ENCODE measurements at places on chromosomes 4 and X. TPM values are rescaled to one million over a fixed set of nuclear protein-coding genes. Genes with fewer than 3 reads are reported as not detected.

GABRG1 gene
- total RNA-seq, result not detected

- no peak for DNase-seq
These were observed 103.0 kb upstream of the C1GALT1C1 start for GRCh38 chrX:120732879-120733278.

HNRNPH2 gene
- 38.1 TPM for total RNA-seq

BGN gene
- not detected for total RNA-seq

AKAP4 gene
- not detected for total RNA-seq

DNA sequence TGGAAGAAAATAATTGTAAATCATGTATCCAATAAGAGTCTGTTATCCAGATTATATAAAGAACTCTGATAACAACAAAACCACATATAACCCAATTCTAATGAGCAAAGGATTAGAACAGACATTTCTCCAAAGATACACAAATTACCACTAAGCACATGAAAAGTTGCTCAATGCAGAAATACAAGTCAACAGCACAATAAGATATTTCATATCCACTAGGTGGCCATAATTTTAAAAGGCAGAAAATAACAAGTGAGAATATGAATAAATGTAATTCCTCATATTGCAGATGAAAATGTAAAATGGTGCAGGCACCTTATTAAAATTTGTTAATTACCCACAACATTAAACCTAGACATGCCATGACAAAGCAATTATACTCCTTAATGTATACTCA, 73.9 kb upstream of the ZCCHC13 start:
- no peak for DNase-seq

GRCh38 chrX:10239611-10240064, 82.9 kb downstream of the CLCN4 start:
- DNase-seq, result no peak

DNA sequence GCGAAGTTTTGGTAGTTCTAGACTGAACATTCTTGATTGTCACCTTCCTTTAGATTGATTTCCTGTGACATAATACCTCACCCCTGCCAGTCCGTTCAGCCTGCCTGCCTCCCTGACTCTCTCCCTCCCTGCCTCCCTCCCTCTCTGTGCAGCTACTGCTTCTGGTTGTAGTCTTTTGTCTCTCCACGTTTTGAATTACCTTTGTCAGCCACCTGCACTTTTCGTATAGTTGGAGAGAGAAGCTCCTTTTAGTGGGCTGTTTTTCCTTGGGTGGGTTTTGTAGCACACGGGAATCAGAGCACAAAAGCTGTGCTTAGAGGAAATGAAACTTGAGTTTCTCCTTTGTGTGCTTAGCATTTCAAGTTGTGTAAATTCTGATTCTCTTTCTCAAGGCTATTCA, 32.6 kb upstream of the MSMO1 start:
- DNase-seq, result peak; percentile 77

- DNase-seq, result no peak
These were observed 165.6 kb downstream of the CBR4 start for GRCh38 chr4:168844353-168845049.

DNA sequence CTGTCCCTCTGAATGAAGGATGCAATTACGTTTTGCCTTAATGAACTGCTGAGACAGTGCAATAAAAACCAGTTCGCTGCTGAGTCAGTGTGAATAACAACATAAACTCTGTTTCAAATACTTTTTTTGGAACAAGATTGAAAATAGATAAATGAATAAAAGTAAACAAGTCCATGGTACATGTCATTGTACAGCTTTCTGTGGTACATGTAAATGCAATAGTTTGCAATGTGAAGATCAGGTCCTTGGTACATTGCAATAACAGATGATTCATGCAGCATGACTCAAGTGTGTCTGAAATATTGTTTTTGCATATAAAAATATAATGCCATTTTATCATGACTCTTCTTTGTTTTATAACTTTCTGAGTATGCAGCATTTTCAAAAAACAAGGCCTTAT, 193.4 kb upstream of the PACRGL start:
- no peak for DNase-seq

DNA sequence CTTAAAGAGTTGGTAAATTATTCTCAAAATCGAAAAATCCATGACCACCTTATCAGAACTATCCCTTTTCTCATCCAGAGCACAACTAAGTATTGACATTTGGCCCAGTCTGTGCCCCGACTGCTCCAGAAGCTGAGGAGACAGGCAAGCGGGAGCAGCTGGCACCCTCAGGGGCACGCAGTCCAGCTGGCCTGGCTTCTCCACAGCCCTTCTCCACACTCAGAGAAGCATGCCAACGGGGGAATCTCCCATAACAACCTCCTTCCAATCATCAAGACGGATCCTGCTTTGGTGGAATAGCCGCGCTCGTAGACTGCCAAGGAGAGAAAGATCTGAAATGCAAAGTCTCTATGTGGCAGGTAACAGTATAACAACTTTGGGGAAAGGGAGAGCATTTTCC, 85.4 kb downstream of the AFAP1 start:
- DNase-seq, result no peak

- DNase-seq, result no peak
These were observed 90.3 kb upstream of the TMEM150C start for GRCh38 chr4:82652062-82652461.

DNA sequence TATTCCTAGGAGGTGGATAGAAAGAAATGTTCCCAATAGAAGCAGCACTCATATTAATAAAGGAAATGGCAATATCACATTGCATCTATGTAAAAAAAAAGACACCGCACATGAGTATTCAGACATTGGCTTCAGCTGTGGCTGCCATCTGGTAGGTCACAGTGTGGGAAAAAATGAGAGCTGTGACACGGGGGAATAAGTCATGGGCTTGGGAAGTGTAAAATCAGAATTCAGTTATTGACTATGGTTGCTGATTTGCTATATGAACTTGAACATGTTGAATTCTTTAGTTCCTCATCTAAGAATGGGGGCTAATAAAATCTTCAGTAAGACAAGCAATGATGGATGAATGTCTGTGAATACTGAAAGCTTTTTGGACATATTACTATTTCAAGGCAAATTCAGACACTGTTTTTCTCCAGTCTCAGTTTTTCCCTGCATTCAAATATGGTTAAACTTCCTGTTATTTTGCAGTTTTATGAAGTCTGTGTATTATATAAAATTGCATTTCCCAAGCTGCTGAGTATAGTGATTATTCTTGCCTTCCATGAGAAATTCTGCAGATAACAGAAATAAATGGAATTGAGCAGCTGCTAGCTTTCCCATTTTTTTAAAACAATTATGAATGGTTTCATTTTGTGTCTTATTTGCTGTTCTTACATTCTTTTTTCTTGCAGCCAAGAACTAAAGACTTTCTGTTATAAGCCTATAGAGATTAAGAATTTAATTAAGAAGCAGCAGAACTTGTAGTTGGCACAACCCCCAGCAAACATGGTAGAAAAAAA, 221.0 kb downstream of the ANKRD50 start:
- DNase-seq, result no peak

- no peak for DNase-seq
These were observed 96.4 kb upstream of the IQCM start for GRCh38 chr4:149912000-149912399.

TLR6 gene
- total RNA-seq, result 9.2 TPM

- no peak for DNase-seq
These were observed 198.8 kb downstream of the ANTXR2 start for GRCh38 chr4:79874197-79874596.

DNA sequence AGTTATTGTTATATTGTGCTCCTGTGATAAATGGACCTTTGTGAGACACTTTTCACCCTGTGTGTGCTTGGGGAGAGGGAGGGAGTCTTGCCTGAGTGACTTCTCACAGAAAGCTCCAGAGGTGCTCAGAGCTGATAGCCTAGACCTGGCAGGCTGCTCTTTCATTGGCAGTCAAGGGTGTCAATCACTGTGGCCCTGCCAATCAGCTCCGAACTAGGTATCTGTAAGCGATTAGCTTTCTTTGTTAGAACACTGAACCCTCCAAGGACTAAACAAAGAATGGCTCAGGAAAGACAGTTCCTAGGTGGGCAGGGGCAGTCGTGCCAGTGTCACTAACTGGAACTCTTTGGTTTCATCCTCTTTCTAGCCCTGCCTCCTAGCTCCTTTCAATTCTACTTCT, 2.7 kb upstream of the NALF2 start:
- peak; percentile 72 for DNase-seq

Measured in OCI-LY7 (cell line).